ENCODE measurements at places on chromosomes 16 and 17.

DNA sequence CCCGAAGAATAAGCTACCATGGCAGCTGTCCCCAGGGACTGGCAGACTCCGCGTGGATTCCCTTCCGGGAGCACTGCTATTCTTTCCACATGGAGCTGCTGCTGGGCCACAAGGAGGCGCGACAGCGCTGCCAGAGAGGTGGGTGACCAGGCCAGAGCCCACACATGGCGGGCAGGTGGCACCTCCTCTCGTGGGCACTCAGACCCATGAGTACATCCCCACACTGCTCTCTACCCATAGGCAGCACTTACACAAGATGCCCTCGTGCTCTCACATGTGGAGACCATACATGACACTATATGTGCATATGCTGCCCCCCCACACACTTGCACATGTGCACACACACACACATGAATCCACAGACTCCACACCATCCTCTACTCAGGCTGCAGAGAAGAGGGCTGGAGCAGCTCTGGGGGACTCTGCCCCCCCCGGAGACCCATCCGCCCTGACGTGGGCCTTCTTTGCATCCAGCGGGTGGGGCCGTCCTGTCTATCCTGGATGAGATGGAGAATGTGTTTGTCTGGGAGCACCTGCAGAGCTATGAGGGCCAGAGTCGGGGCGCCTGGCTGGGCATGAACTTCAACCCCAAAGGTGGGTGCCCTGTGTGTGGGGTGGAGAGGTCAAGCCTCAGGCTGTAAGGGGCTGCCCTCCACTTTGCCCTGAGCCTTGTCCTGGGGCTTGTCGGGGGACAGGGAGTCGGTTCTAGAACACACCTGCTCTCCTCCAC is 62.9 kb downstream of the MRC2 start:
- no peak for DNase-seq

GRCh38 chr17:57412520-57413096 is 156.3 kb downstream of the MSI2 start:
- DNase-seq: no peak

- no peak for DNase-seq
Measured at GRCh38 chr16:49590166-49590871, 216.7 kb downstream of the C16orf78 start.

- DNase-seq: no peak
Measured at GRCh38 chr17:80323982-80324381, 63.3 kb downstream of the RNF213 start.

- DNase-seq: no peak
Measured at GRCh38 chr17:47713980-47714700, 18.9 kb upstream of the TBX21 start.

DNA sequence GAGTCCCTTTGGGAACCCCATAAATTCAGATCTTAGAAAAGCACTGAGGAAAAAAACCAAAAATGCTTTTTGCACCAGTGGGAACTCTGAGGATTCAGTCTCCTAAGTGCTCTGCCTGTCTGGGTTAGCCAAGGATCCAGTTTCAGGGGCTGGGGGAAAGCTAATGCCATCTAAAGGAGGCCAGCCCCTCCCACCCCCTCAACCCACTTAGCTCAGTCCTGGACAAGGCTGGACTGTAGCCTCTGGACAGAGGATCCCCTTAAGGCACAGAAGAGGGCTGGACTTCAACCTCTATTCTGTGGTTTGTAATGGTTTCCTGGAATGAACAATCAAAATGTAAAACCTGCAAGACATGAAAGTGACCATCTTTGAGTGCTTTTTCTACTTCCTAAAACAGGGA is 356.1 kb upstream of the ZFHX3 start:
- DNase-seq: no peak

DNA sequence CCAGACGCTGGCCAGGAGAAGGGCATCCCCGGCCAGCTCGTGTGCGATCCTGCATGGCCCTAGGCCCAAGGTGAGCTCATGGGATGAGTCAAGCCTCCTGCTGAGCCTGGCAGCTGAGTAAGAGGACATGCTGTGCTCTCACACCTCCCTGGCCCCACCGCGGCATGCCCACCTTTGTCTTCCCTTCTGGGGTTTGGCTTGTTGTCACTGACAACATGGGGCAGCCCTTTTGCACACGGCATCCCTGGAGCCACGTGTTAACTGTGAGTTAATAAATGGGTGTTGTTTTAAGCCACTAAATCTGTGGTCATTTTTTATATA is 8.9 kb upstream of the TNS4 start:
- no peak for DNase-seq

DNA sequence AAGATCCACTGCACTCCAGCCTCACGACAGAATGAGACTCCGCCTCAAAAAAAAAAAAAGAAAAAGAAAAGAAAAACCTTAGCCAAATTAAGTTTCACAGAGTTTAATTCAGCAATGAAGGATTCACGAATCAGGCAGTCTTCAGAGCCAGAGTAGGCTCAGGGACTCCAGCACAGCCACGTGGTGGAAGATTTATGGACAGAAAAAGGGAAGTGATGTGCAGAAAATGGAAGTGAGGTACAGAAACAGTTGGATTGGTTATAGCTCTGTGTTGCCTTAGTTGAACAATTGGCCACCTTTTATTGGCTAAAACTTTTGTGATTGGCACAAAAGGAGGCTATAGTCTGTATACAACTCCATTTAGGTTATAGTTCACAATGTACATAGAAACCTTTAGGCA is 256.6 kb downstream of the HS3ST3B1 start:
- DNase-seq: no peak

DNA sequence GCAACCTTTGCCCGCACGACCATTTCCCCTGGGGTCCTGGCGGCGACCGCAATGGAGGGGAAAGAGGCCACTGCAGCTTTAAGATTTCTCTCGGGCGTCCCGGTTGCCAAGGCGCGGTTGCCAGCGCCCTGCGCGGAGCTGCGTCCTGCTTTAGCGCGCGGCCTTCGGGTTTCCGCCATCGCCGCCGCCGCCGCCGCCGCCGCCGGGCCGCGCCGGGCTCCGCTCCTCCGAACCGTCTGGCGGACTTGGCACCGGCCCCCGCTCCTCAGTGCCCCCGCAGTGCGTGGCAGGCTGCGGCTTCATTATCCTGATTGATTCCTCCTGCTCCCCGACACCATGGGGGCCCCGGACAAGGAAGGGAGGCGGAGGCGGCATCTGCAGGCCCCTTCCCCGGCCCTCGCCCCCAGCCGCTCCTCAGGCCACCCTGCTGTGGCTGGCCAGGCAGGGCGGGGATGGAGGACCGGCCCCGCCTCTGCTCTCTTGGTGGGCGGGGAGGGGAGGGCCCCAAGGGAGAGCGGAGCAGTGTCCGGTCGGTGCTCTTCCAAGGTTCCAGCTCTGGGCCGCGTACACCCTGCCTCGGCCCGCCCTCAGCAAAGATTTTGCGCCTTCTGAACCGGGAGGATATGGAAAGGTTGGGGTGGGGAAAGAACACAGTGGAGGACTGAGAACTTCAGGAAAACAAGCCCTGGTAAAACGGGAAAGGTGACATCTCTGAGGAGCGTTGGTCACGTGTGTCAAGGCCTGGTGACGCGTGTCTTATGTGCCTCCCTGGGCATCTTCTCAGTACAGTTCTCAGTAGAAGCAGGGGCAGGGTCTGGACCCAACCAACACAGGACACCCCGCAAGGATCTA is 34.0 kb downstream of the NEUROD2 start:
- peak; percentile 27 for DNase-seq

GRCh38 chr17:11639736-11640462 is 41.6 kb downstream of the DNAH9 start:
- DNase-seq: no peak

DNA sequence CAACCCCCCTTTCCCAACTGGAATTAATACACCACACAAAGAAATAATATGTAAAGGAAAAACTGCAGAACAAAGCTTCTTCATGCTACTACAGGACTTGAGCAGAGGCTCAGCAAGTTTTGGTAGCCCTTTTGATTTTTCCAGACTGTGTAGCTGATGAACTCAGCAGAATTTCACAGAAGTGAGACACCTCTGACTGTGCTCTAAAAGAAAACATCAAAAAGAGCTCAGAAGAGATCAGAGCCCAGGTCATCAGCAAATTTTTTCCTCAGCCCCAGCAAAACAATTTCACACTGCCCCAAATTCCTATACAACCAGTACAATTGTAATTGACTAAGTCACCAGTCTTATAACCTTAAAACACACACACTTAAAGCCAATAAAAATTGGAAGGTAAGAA is 38.0 kb downstream of the TTC19 start:
- no peak for DNase-seq

- peak; percentile 69 for DNase-seq
Measured at GRCh38 chr16:68298907-68299561, 11.7 kb downstream of the SLC7A6OS start.

- DNase-seq: no peak
Measured at GRCh38 chr16:12063004-12063395, 86.5 kb downstream of the SNX29 start.

Data from skin of body (tissue), 3 donors.